ENCODE measurements at places on chromosomes 6 and 20.

GRCh38 chr6:69780585-69781178, 16.1 kb downstream of the LMBRD1 start:
- DNase-seq = no peak

GRCh38 chr6:65610746-65611145, 96.3 kb downstream of the EYS start:
- DNase-seq = no peak

GRCh38 chr6:71375676-71376075, 87.1 kb downstream of the OGFRL1 start:
- DNase-seq = no peak

DNA sequence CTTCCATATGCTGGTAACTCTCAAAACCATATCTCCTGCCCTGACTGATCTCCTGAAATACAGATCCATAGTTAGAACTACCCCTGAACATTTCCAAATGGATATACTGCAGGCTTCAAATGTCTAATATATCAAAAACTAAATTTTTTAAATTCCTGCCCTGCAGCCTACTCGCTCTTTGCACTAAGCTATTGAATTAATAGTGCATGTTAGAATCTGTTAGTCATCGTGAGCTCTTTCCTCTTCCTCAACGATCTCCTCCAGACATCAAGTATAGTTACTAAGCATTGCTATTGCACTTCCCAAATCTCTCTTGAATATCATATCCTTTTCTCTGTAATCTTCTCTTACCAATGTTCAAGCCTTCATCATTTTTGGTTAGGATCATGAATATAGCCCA, 26.0 kb upstream of the RSPO3 start:
- no peak for DNase-seq

DNA sequence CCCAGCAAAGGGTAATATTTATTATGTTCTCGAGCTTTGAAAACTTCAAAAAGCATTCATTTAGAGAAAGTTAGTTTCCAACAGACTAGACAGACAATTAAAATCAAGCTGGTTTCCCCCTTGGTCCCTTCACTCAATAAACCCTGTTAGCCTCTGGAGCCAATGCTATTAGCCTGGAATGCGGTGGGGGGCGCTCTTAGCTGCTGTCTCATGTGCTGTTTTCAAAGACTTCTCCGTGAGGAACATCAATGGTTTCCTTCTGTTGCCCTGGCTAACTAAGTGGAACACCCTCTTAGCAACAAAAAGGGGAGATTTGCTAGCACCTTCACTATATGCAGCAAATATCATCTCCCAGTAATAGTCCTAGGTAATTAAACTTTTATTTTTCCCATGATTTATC, 86.4 kb downstream of the LY86 start:
- no peak for DNase-seq

GRCh38 chr6:14787250-14787649, 458.6 kb upstream of the JARID2 start:
- no peak for DNase-seq

DNA sequence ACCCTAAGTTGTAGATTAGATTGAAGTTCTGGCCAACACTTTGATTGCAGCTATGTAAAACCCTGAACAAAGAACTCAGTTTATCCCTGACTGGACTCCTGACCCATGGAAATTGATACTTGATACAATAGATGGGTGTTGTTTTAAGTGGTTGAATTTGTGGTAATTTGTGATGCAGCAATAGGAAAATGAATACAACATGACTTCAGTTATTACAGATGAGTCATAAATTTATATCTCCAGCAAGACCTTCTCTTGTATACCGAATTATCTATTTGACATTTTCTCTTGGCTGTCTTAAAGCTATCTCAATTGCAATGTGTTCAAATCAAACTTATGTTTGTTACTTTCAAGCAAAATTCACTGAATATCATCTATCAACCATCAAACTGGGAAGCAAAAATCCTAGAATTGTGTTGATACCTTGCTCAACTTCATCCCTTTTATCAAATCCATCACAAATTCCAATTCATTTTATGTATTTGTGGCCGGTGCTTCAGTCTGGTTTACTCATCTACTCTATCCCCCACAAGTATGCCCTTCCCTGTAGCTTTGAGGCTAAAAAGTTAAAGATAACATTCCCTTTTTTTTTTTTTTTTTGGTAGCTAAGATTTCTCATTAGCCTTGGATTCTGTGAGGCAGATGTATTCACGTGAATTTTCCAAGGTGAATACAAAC, 129.4 kb upstream of the CENPW start:
- no peak for DNase-seq

- DNase-seq = no peak
These were observed 67.1 kb upstream of the ZNFX1 start for GRCh38 chr20:49344975-49345374.

GRCh38 chr20:25369529-25369928, 21.1 kb downstream of the ABHD12 start:
- DNase-seq = no peak

DNA sequence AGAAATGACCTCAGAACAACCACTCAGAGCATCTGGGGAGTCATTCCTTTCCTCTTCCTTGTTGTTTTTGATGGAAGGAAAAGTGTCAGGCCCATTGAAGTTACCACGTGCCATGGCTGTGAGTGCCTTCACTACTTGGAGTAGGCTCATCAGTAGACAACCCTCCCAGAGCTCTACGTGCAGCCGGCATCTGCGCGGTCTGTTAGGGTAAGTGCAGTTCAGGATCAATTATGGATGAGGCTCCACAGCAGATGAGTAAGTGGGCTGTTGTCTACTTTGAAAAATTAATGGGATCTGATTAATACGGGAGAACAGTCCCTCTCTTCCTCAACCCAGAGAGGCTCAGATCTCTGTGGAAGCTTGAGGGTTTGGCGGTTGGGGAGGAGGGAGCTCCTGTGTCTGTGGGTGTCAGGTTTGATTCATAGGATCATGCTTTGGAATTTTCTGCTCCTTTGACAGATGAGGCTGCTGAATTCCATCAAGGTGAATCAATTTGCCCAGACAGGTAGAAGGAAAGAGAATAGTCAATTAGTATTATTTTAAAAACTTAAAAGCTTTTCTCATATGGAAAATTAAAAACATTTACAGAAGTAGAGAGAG, 93.8 kb upstream of the TOX2 start:
- no peak for DNase-seq

- DNase-seq = no peak
These were observed 563 bp upstream of the NNAT start for GRCh38 chr20:37520419-37520955.

GRCh38 chr6:108210556-108210955, 44.7 kb downstream of the NR2E1 start:
- no peak for DNase-seq

GRCh38 chr6:152472325-152472724, 164.8 kb downstream of the SYNE1 start:
- no peak for DNase-seq

DNA sequence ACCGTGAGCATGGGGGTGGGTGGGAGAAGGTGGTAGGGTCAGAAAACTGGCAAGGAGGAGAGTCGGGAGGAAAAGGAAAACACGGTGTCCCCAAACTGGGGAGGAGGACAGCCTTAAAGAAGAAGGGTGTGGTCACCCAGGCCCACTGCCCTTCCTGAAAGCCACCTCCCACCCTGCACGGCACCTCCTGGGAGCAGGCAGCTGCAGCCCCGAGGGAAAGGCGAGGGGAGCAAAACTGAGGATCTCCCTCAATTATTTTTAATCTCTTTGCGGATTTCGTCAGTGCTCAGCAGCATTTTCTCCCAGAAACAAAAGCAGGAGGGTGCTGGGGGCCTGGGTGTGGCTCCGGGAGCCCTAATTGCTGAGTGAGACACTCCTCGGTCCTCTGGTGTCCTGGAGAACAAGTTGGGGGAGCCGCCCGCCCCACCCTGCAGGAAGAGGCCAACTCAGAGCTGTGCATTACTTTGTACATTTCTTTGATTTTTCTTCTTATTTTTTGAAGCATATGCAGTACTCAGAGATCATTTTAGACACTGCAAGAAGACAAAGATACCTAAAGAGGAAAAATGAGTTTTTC, 56.4 kb downstream of the RIOK1 start:
- DNase-seq = no peak

DNA sequence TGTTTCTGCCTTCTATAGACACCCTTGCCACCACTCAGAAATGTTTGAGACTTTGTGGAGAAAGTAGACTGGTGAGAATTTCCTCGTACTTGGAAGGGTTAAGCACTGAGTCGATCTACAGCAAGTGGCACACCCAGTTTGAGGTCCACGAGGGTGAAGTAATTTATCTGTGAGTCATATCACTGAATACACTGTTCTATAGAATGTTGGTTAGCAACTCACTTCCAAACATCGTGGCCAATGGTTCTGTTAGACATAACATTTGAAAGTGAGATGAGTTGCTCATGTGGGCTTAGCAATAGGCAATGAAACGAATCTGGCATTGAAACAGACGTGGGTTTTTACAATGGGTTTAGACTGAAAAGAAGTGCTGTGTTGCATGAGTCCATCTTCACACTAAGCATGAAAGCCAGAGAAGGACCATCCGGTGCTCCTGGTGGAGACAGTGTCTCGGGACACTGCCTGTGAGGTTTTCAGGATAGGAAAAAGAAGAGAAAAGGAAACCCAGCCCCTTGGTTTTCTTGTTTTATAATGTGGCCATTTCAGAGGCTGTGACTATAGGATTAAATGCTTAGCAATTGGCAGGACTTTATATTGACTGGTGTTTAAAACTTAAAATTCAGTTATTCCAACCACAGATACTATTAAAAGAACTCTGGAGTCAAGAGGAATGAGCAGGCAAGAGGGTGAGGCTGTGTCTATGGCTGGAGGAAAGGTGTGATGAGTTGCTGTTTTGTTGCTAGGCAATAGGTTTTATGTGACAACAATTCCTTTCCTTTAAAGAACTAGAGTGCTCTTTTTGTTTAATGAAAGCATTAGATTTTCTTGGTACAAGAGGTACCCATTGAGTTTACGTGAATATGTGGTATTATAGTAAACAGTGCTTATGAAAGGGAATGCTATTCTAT, 31.0 kb upstream of the EZR start:
- no peak for DNase-seq

- no peak for DNase-seq
These were observed 57.5 kb downstream of the MBOAT1 start for GRCh38 chr6:20154753-20155152.

DNA sequence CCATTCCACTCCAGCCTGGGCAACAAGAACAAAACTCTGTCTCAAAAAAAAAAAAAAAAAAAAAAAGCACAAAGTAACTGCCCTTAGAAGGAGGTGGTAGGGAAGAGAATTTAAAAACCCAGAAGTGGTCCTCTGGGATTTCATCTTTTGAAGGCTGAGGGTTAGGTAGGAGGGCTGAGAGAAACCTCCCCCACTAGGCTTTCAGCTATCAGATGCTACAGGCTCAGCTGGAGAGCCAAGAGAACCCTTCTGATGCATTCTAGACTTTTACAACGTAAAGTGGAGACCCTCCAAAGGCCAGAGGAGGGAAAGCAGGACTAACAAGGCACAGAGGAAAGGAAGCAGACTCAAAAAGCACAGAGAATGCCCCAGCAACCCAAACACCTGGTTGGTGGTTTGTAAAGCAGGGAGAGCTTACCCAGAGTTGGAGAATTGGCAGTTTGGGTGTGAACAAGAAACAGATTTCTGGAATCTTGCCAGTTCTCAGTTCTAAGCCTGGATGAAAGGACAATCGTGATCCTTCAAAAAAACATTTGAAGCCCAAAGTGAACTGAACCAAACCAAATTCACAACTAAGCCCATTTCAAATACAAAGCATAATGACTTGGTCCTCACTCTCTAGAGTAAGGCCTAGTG, 23.2 kb upstream of the SPAG4 start:
- no peak for DNase-seq

DNA sequence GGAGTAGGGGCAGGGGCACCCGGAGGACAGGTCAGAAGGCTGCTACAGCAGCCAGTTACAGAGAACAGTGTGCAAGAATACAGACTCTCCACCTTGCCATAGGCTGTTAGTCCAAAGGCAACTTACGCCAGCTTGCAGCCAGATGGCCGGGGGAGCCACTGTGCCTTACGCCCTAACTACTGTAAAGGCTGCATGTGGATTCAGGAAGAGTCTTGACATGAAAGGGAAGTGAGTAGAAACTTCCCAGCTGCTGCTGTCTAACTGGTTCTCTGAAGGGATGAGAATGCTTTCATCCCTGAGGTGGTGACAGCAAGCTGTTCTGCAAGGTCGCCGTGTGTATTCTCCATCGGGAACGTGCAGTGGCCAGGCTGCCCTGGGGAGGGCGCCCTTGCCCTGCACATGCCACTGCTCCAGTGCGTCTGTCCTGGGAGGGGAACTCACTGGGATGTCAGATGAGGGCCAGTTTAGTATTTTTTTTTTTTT, 46.1 kb downstream of the LYRM4 start:
- no peak for DNase-seq

DNA sequence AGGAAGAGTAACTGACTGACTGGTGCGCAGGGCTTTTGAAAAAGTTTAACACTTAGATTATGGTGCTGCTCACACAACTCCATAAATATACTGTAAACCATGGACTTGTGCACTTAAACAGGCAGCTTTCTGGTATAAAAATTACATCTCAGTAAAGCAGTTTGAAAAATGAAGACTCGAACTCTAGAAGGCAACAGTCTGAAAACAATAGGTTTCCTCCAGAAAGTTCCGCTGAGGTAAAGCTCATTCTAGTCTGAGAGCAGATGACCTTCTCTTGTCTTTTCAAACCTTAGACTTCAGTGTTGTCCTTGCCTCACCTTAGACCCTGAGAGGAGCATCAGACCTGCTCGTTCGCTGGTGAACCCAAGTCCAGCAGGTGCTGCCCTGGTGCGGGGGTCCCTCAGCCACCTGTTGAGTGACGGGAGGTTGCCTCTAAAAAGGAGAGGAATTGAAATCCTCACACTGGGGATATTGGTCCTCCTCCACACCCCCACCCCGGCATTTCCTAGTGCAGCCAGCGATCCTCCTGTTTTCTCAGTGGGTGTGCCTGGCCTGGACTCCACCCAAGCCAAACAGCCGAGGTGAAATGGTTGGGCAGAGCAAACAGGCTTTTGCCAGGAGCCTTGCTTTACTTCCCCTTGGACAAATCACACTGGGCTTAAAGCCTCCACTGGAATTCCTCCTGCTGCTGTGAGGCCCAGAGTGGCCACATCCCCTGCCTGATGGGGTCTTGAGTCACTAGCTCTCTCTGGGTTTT, 14.7 kb upstream of the PYGB start:
- peak; percentile 91 for DNase-seq

DNA sequence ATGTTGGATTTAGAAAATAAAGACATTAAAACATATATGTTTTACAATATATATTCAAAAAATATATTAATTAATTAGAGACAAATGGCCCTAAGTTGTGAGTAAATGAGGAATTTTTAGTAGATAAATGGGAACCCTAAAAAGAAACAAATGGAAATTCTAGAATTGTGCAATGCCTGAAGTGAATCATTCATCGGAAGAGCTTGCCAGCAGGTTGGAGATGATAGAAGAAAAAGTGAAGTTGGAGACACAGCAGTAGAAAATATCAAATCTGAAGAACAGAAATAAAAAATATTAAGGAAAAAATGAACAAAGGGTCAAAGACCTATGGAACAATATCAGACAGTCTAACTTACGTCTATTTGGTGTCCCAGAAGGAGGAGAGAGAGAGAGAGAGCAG, 109.4 kb upstream of the NEDD9 start:
- DNase-seq = no peak

GRCh38 chr6:122791310-122791679, 2.2 kb downstream of the SMPDL3A start:
- DNase-seq = no peak
